ENCODE measurements at places on chromosomes 4 and X.

DNA sequence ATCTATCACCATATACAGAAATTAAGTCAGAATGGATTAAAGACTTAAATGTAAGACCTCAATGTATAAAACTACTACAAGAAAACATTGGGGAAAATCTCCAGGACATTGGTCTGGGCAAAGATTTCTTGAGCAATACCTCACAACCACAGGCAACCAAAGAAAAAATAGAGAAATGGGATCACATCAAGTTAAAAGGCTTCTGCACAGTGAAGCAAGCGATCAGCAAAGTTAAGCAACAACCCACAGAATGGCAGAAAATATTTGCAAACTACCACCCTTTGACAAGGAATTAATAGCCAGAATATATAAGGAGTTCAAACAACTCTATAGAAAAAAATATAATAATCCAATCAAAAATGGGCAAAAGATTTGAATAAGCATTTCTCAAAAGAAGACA lies 236.9 kb upstream of the EMCN start:
- no peak for DNase-seq

DNA sequence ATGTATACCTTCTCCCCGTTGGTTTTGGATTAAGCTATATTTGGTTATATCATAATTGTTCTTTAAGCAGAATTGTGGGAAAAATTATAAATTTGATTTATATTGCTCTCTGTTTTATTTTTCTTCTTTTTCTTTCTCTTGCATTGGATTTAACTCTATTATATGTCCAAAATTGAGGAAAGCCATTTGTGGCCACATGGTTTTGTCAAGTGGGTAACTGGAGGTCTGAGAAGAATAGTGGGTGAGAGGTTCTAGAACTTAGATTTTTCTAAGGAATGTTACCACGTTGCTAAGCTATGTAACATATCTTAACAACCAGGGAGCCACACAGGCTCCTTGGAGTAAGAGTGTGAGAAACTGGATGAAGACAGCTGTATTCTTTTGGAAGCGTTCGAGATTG lies at the start of gene C4orf17:
C4orf17 (plus strand) TSS at position 301 of the 400 bp plus-strand sequence. CDS start 2,061 bp downstream, outside the sequence.
- DNase-seq, result no peak

DNA sequence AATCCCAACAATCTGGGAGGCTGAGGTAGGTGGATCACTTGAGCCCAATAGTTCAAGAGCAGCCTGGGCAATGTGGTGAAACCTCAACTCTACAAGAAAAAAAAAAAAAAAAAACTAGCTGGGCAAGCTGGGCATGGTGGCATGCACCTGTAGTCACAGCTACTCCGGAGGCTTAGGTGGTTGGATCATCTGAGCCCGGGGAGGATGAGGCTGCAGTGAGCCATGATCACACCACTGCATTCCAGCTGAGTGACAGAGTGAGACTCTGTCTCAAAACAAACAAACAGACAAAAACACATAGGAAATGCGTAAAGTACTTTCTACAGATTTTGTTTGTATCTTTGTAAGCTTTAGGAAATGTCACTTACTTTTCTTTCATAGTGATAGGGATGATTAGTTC lies 307.2 kb upstream of the NR3C2 start:
- DNase-seq, result no peak

GRCh38 chr4:186792728-186793366 lies 69.2 kb upstream of the FAT1 start:
- DNase-seq, result no peak

GRCh38 chr4:124526331-124526730 lies 186.2 kb downstream of the ANKRD50 start:
- DNase-seq, result no peak

DNA sequence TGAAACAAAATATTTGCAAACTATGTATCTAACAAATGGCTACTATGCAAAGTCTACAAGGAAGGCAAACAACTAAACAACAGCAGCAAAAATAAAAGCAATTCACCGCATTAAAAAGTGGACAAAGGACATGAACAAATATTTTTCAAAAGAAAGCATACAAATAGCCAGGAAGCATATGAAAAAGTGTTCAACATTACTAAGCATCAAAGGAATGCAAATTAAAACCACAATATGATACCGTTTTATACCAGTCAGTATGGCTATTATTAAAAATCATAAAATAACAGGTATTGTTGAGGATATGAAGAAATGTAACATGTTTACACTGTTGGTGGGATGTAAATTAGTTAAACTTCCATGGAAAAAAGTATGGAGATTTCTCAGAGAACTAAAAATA lies 1106.7 kb downstream of the PDHA2 start:
- DNase-seq, result no peak

- no peak for DNase-seq
Measured at GRCh38 chr4:36026348-36026880, 217.9 kb downstream of the ARAP2 start.

GRCh38 chrX:675279-675954 lies 44.8 kb downstream of the SHOX start:
- no peak for DNase-seq

DNA sequence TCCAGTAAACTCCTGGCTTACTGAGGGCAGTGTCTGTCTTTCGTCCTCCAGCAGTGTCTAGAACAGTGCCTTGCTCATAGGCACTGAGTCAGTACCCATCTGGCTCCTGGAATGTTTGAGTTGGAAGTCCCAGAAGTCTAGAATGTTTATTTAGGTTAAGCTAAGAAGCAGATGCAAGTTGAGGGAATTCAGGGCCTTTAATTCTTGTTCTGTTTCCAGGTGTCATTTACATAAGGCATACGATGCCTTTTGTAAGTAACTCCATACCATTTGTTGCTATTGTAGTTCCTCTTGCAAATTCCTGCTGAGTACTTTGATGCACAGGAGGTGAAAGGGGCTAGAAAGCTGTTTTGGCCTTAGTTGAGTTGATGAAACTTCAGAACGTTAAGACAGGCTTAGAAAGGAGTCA lies 22.2 kb downstream of the ARHGAP10 start:
- DNase-seq, result no peak

GRCh38 chrX:13937370-13938050 lies 92.2 kb downstream of the GEMIN8 start:
- DNase-seq, result no peak

Data from T-helper 2 cell (primary cell).